H1 (cell line): ENCODE measurements at places on chromosomes 11 and 22. TPM values are rescaled to one million over a fixed set of nuclear protein-coding genes. Genes with fewer than 3 reads are reported as not detected.

Gene KRTAP5-11
- total RNA-seq = not detected in 2 replicates

Gene BAD
- total RNA-seq = 23.1 and 25.3 TPM in 2 replicates

DNA sequence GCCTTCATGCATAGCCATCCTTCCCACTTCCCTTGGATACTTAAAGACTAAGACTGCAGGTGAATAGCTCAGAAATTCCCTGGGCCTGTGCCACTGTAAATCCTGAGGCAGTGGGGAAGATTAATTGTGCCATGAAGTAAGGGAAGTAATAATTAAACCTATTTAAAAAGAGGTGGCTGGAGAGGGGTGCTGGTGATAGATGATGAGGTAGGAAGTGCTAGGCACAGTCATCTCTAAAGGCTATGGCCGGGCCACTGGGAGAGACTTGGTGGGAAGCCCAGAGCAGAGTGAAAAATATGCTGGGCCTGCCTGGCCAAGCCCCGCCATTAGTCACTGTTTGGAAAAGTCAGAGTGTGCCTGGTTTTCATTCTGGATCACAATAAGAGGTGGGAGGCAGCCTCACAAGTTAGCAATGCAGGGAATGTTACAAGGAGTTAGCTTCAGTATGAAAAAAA is 197.2 kb upstream of the PITPNB start:
- H3K27me3 ChIP-seq = no peaks in the 10 kb centered on the region
- peaks cover 4% of the 10 kb centered on the region; the same call in 1 of the 2 replicates for H3K4me1 ChIP-seq
- H3K27ac ChIP-seq = no peak overlapping the region
- no peaks in the 10 kb centered on the region for H3K36me3 ChIP-seq
- no peak for DNase-seq
- H3K4me3 ChIP-seq = no peak overlapping the region

- H3K4me3 ChIP-seq = no peak overlapping the region
- H3K4me1 ChIP-seq = peaks cover 18% of the 10 kb centered on the region
- H3K27me3 ChIP-seq = peaks cover 11% of the 10 kb centered on the region; the same call in 1 of the 2 replicates
- H3K36me3 ChIP-seq = no peaks in the 10 kb centered on the region
- no peak overlapping the region for H3K27ac ChIP-seq
Observed at GRCh38 chr11:75346912-75347647, 4.4 kb downstream of the ARRB1 start.

GRCh38 chr11:8656291-8656690 is 26.2 kb downstream of the TRIM66 start:
- no peak overlapping the region for H3K27ac ChIP-seq
- peaks cover 3% of the 10 kb centered on the region for H3K4me1 ChIP-seq
- no peak overlapping the region for H3K4me3 ChIP-seq
- no peaks in the 10 kb centered on the region for H3K36me3 ChIP-seq
- DNase-seq = no peak

DNA sequence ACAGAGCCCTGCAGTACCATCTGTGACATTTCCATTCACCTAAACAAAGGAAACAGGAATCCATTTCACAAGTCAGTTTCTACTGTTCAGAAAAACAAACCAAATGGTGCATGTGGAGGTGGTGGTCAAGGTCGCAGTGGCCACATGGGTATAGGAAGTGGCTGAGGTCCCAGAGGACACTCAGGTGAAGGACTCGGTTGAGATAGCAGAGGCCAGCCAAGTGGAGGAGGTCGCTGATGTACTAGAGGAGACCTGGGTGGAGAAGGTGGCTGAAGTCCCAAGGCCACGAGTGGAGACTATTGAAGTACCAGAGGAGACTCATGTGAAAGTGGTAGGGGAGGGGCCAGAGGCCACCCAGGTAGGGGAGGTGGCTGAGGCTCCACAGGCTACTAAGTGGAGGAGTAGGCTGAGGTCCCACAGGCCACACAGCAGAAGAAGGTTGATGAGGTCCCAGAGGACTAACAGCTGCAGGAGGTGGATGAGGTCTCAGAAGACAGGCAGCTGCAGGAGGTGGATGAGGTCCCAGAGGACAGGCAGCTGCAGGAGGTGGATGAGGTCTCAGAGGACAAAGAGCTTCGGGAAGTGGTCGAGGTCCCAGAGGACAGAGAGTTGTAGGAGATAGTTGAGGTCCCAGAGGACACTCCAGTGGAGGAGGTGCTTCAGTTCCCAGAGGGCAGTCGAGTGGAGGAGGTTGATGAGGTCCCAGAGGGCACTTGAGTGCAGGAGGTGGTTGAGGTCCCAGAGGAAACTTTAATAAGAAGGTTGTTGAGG is 40.2 kb downstream of the ZNF195 start:
- no peak overlapping the region for H3K27ac ChIP-seq
- H3K36me3 ChIP-seq = no peaks in the 10 kb centered on the region
- H3K4me1 ChIP-seq = no peaks in the 10 kb centered on the region
- H3K27me3 ChIP-seq = no peaks in the 10 kb centered on the region
- DNase-seq = peak; percentile 30

GRCh38 chr11:108286956-108287355 is 64.1 kb downstream of the ATM start:
- H3K27me3 ChIP-seq = peaks cover 1% of the 10 kb centered on the region
- peaks cover 9% of the 10 kb centered on the region for H3K36me3 ChIP-seq
- no peak overlapping the region for H3K4me3 ChIP-seq
- no peak overlapping the region for H3K27ac ChIP-seq
- no peak for DNase-seq

DNA sequence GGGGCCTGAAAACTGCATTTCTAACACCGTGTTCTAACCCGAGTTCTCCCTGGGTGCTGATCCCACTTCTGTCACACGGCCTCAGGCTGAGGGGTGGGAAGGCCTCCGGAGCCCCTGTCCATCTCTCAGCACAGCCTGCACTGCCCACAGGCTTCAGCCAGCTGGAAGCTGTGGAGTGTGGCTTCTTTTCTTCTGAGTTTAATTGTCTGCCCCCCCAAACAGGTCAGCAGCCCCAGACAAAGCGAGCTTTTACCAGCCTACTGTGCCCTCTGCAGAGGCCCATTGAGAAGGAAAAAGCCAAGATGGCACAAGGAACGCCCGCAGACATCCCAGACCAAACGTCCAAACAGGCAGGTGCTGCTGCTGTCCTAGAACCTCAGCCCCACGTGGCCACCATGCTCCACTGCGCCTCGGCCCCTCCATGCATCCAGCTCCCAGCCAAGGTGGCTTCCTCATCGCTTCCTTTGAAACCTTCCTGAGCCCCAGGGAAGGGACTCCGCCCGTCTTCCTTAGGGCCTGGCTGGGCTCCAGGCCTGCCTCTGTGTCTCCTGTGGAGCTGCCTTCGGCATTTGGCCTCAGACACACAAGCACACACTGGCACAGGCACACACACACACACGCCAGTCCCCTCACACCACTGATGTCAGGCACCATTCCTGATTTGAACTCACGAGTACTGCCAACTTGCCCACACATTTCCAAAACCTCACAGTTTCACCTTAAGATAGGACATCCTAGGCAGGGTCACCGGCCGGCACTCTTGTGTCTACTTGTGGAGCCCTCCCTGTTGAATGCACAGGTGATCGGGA is 1.7 kb downstream of the MOB2 start:
- 0 out of 2 replicates have a peak, but pooled peaks cover 2% of the 10 kb centered on the region for H3K4me1 ChIP-seq
- H3K27me3 ChIP-seq = no peaks in the 10 kb centered on the region
- no peak overlapping the region; the same call in 1 of the 2 replicates for H3K27ac ChIP-seq
- H3K36me3 ChIP-seq = no peaks in the 10 kb centered on the region

DNA sequence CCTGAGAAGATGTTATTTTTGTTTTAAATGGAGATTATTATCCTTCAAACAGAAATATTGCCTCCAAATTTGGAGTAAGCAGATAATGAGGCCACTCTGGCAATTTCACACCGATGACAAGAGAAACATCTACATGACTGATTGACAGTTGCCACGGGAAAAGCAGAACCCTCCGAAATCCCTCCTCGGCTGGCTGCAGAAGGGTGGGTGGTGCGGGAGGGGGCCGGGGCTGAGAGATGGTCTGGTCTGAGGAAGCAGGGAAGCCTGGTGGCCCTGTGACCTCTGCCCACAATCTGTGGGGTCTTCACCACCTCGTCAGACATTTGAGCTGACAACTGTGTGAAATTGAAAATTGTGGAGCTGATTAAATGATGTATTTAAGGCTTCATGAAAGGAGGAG is 503.2 kb downstream of the MN1 start:
- no peaks in the 10 kb centered on the region for H3K27me3 ChIP-seq
- H3K36me3 ChIP-seq = no peaks in the 10 kb centered on the region
- DNase-seq = no peak
- peaks cover 13% of the 10 kb centered on the region for H3K4me1 ChIP-seq

DNA sequence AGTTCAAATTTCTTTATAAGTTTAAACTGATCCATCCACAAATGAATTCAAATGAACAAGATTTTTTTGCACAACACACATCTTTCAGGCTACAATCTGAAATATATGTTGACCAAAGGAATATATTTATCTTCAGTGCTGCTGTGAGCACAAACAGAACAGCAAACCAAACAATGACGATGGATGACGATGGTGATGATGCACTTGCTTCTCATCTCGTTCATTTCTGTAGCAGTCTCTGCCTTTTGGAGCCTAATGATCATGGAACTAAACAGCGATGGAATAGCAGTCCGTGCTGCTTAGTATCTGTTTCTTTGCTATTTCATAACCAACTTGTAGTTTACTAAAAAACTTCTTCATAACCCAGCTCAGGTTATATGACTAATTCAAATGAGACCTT is 220.7 kb upstream of the BLID start:
- no peaks in the 10 kb centered on the region for H3K36me3 ChIP-seq
- no peak overlapping the region for H3K27ac ChIP-seq
- H3K4me1 ChIP-seq = no peaks in the 10 kb centered on the region
- no peak overlapping the region for H3K4me3 ChIP-seq
